ENCODE measurements at places on chromosomes 11 and 22.

DNA sequence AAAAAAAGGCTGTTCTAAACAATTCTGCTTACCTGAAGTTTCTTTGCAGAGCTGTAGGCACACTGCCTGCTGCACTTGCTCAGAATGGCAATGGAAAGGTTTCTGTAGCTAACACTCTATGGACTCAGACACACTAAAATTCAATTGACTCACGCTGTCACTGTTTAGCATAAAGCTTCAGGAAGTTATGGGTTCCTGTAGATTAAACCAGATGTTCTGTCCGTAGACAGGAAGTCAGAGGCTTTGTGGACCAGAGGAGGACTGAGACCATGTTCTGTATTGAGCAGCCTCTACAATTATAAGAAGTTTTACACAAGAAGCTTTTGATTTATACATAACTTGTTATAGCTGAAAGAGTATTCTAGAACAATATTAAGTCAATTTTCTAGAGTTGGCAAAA lies 70.4 kb downstream of the GLYATL1 start:
- DNase-seq, result no peak

- DNase-seq, result no peak
Measured at GRCh38 chr11:43992834-43993637, 50.6 kb downstream of the C11orf96 start.

DNA sequence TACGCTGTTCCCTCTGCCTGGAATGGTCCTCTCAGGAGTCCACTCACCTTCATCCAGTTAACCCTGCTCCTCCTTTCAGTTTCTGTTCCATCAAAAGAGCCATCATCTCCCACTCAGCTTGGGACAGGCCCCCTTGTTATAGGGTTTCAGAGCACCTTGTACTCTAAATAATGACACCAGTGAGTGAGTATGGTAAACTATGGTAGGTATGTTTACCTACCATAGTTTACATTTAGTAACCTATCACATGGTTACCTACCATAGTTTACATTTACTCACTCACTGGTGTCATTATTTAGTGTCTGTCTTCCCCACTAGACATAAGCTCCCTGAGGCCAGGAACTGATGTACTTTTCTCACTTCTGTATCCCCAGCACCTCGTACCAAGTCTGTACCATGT lies 130.2 kb upstream of the SESN3 start:
- DNase-seq, result no peak

DNA sequence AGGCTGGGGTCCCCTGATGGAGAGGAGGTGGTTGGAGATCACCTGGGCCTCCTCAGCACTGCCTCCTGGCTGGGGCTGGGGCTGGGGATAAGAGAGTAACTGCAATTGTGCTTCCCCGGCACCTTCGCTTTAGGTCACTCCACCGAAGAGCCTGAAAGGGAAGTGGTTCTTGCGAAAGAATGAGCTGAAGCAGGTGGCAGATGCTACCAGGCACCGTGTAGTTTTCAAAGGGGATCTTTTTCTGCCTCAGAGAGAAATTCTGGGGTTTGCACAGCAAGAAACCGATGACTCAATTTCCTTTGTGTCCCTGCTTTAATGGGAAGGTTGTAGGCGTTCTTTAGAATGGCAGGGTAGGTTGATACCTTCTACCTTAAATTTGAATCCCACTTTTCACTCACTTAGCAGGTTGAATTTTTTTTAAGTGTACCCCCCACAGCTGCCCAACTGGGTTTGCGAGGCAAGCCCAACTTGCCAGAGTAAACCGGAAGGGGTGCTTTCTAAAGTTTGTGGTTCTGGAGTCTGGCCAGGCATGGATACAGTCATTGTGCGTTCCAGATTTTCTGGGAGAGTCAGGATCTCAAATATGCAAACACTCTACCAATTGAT lies 5.3 kb downstream of the CD44 start:
- no peak for DNase-seq

DNA sequence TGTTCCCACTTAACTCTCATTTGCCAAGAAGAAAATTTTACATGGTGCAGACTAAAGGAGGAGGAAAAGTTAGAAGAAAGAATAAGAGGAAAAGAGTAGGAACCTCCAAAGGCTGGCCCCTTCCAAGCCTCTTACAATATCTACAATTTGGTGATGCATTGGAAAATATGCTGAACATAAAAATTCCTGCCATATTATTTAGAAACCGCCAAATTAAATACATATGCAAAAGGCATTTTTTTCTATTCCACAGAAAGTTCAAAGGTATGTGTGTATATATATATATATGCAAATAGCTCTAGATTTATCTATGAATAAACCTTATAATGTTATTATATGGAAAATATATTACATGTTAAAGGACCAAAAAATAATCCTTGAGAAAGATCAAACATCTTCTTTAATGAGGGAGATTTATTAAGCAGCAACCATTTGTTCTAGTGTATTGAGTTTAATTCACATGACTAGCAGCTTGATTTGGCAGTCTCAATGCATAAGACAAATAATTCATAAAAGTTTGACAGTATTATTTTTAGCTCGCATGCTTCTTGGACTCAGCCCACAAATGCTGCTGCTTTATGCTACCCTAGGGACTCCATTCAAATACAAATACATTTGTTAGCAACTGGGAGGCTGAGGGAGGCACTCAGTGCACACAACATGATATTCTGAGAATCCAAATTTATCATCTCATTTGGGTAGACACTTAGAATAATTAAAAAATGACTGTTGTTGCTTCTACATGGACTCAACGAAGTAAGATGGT lies 184.9 kb downstream of the SBF2 start:
- DNase-seq, result peak; percentile 99

- peak; percentile 56 for DNase-seq
Measured at GRCh38 chr11:7892840-7893254, 38.2 kb downstream of the OR10A6 start.
